Activated T-cell treated with anti-CD3 and anti-CD28 coated beads for 4 hours (primary cell): ENCODE measurements at places on chromosomes 11 and 22.

DNA sequence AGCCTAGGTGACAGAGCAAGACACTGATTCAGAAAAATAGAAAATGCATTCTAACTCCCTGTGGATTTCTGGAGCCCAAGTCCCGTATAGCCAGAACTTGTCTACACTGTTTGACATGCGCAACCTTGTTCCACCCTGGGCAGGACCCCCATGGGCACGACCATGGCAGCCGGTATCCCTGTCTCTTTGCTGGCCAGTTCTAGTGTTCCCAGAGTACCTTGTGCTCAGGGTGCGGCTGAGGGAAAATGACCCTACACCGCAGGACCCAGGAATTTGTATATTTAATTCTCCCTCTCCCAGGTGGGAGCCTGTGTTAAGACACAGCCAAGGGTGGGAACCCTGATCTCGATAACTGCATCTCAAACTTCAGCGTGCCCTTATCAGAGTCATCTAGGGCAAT lies 36.7 kb upstream of the RIC3 start:
- DNase-seq, result no peak

DNA sequence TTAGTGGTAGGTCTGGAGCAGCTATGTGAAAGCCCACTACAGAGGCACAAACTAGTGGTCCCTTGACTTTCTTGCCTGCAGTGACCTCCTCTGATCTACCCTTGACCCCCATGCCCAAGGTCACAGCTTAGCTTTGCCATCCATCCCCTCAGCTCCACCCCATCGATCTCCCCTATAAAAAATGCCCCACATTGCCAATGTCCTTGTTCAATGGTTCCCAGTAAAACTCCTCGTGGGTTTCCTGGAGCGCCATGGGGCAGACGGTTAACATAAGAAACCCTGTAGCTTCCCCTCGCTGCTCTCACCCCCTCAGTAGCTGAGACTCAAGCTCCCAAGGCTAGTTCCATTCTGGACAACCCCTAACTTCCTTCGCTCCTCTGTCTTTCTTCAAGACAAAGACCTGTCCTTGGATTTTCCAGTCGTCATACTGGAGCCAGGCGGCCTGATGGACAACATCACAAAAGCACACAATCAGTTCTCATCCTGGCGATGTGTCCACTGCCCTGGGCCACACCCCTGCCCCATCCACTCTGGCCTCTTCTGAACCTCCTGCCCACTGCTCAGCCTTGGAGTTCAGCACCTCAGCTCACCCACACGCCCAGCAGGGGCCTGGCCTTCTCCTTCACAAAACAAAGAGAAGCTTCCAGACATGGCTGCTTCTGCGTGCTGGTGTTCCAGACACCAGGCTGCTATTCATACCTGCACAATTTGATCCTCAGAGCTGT lies 1429.3 kb downstream of the BRD1 start:
- no peak for DNase-seq

GRCh38 chr11:8016440-8016839 lies 29.3 kb downstream of the EIF3F start:
- DNase-seq, result no peak

DNA sequence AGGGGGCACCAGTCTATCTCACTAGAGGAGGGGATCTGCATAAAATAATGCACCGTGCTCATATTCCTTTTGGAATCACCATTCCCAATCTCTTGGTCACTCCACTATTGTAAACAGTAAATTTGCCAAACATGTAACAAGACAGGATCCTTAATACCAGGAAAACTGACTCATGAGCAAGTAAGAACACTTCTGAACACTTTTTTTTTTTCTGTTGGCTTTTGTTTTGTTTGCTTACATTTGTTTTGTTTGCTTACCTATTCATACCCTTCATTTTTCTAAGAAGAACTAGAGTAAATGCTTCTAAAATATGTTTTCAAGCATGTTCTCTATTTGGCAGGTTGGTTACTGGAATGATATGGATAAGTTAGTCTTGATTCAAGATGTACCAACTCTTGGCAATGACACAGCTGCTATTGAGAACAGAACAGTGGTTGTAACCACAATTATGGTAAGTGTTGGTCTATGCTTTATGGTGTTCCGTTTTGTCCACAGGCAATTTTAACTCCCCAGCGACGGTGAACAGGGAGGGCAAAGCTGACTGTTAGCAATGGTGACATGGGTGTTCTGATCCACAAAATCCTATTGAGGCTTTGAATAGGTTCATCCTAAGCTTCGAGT lies 111.8 kb downstream of the MSANTD4 start:
- DNase-seq, result no peak

DNA sequence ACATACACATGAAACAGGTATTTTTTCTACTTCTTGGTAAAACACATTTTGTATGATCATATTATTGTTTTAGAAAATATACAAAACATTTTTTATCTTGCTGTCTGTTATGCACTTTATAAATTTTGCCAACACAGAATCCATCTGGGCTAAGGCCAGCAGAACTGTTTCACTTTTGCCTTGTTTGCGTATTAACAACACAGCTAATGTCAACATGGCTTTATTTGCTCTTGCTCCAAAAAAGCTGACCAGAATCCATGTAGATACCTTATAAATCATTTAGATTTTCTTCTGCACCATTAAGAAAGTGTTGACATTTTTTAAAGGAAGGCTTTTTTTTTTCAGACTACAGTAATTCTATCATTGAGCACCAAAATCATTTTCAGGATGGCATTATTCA lies 58.1 kb upstream of the PGR start:
- no peak for DNase-seq

DNA sequence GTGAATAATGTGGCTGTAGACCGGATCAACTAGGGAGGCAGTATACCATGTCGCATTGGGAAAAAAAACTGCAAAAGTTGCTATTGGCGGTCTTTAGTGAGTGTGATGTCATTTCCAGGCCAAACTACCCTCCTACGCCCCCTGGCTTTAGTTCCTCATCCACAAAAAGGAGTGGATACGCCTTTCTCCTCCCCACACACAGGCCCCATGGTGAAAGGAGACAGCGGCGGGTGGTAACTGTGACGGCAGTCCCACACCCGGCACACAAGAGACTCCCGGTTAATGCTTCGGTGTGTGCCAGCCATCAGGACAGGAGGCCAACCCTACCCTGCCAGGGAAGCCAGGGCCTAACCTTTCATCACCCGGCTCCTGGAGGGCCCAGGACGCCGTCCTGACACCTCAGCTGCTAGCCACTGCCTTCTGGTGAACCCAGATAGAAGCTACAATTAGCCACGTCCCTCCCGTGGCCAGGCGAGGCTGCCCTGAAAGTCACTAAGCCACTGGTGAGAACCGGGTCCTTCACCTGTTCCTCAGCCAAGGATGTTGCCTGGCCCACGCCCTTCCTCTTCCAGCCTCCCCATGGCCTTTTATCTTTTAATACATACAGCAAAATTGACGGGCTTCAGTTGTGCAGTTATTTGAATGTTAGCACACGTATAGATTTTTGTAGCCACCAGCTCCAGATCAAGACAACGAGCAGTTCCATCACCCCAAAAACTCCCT lies 10.8 kb downstream of the TP53I11 start:
- no peak for DNase-seq

DNA sequence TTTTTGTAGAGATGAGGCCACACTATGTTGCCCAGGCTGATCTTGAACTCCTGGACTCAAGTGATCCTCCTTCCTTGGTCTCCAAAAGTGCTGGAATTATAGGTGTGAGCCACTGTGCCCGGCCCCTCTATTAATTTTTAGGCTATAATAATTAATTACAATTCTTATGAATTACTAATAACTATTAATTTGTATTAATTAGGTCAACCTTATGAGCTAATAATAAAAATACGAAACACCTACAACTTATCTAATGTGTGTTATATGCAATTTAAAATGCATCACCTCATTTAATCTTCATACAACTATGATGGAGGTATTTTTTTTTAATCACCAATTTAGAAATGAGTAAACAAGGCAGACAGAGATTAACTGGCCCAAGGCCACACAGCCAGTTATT lies 26.2 kb downstream of the LRP4 start:
- no peak for DNase-seq

DNA sequence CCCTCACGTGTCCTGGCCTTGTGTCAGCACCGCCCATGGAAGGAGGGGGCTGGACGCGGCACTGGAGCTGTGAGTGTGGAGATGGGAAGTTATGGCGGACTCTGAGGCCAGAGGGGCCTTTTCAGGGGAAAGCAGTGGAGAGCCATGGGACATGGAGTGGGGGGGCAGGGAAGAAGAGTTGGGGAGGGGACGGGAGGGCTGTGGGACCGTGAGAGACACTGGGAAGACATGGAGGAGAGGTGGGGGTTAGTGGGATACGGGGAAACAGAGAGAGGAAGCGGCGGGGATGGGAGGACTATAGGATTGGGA lies 58.2 kb downstream of the FBXO7 start:
- DNase-seq, result no peak

- no peak for DNase-seq
Observed at GRCh38 chr11:88398791-88399570, 61.4 kb upstream of the CTSC start.

DNA sequence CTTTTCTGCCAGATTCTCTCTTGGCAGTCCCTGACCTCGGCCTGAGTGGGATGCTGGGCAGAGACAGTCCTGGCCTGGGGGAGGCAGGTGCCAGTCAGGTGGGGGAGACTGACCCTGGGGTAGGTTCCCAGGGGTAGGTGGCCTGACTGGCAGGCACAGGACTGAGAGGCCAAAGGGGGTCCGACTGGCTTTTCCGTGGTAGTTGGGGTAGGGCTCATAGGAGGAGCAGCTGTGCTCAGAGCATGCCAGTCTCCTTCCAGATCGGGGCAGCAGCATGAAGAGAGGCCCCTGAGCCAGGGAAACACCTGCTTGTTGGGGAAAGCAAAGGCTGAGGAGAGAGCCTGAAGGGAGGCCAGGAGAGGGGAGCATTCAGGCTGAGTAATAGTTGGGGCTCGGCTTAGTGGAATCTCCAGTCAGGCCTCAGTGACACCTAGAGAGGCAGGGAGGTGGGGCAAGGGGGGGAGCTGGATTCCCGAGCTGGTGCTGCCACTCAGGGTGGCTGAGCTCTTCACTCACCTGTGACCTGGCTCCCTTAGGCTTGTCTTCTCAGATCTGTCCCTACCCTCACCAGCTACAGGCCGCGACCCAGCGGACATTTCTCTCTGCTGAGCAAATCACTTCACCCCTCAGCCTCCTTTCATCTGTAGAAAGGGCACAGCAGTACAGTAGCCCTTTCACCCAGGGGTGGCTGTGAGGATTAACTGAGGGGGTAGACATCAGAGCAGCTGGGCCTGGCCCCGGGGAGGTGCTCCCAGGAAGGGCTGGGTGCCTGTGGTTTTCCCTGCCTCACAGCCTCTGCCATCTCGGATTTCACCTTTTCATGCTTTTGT lies 26.2 kb downstream of the MCM5 start:
- DNase-seq, result no peak

DNA sequence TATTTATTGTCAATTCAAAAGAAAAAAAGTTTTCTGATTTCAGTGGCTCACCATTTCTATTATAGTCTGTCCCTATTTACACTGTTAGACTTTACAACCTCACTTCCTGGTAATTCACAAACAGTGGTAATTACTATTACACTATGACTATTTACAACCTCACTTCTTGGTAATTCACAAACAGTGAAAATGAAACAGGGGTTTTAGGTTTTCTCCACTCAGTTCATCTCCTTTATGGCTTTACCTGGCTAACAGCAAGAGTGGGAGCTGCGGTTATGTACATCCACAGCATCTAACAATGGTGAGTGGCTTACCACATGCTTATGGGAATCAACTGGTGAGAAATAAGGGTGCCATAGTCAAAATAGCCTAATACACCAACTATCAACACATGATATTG lies 166.4 kb downstream of the CASP12 start:
- no peak for DNase-seq

- no peak for DNase-seq
Observed at GRCh38 chr11:111047374-111047773, 198.2 kb upstream of the POU2AF2 start.
